ENCODE measurements at places on chromosomes 3 and 15.

- DNase-seq = peak; percentile 72
Measured at GRCh38 chr15:88375234-88375927, 91.8 kb downstream of the MRPL46 start.

GRCh38 chr3:134361162-134361835 is 12.9 kb downstream of the AMOTL2 start:
- no peak for DNase-seq

GRCh38 chr15:100295939-100296565 is 45.7 kb downstream of the ADAMTS17 start:
- no peak for DNase-seq

- peak; percentile 63 for DNase-seq
Measured at GRCh38 chr15:89361451-89362202, 27.0 kb upstream of the POLG start.

- no peak for DNase-seq
Measured at GRCh38 chr15:50519740-50520425, 26.6 kb downstream of the USP50 start.

DNA sequence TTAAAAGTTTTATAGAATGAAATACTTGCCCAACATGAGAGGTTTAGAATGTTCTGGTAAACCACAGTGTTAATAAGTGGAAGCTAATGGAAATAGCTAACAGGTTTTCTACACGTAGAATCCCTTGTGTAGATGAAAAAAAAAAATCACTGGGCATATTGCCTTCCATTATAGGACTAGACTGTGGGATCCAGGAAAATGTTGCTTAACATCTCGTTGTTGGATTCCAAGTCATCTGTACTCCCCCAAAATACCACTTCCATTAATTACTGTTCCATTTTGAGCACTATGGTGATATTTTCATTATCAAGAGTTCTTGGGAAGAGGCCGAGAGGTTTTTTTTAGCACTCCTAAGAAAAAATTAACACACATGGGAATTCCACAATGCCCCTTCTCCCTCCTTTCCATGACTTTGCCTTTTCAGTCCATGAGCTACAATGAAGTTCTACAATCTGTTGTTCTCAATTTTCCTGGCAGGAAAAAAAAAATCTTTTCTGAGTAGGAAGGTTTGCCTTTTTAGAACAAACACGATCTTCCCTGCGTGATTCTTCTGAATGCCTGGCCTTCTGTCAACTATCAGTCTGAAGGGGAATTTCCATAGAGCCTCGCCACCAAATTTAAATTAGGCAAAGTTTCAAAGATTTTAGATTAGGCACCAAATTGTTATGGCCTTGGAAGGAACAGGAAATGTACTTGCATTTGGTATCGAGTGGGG is 74.4 kb upstream of the CTDSPL start:
- no peak for DNase-seq

DNA sequence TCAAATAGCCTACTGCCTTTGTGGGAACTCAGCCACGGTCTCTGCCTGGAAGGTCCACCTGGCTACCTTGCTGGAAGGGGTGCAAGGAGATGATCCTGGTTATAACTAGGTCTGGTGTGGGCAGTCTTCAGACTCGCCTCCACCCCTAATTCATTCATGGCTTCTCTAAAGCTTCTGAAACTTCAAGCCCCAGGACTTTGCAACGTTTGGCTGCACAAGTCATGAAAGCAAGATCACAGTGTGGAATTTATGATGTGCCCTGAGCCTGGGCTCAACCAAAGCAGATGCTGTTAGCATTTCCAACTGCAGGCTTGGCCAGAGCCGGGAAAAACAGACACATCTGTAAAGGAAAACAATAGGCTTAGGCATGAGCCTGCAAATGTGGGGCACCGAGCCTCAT is 200.4 kb upstream of the WNT5A start:
- DNase-seq = no peak

- DNase-seq = no peak
Measured at GRCh38 chr15:68432441-68433064, 590 bp upstream of the ITGA11 start.

DNA sequence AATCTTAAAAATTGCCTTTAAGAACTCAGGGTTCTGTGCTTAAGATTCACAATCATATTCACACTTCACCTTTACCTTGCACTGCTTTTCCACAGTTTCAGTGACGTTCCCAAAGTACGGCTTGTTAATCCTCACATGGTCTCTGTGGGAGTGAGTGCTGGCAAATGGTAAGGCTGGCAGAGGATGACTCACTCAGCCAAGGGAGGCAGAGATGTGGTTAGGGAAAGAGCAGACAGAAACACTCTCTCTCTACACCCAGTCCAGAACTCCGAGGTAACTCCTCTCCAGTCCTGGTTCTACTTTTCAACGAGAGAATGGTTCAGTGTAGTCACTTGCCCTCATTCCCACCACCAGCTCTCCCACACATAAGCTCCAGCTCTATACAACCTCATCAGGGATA is 33.1 kb downstream of the RASGRP1 start:
- peak; percentile 85 for DNase-seq

DNA sequence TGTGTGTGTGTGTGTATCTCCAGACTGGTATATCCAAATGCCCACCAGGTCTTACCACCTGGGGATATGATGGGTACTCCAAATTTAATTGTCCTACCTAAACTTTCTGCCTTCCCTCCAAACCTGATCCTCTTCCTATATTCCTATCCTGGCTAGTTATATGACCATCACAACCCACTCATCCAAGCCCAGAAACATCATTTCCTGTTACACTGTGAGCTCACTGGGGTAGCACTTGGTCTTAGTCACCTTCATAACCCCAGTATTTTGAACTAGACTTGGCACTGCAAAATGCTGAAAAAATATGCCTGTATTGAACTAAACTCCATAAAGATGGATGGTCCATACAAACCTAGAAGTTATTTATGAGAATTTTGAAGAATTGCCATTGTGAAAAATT is 178.8 kb upstream of the EIF1B start:
- peak; percentile 55 for DNase-seq

DNA sequence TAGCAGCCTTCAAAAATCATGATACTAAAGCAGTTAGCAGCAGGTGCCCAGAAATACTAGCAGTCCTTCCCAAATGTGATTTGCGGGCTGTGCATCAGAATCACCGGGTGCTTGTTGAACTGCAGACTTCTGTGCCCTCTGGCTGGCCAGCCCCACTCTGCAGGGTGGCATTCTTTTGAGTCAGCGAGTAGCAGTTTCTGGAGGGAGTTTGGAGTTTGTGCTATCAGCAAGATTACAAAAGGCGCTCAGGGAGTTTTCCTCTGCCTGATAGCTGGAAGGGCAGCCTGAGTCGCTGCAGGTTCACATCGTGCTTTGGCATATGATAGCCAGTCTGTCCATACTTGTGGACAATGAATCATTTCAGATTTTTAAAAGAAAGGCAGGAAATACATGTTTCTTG is 57.6 kb downstream of the CLDN11 start:
- no peak for DNase-seq

DNA sequence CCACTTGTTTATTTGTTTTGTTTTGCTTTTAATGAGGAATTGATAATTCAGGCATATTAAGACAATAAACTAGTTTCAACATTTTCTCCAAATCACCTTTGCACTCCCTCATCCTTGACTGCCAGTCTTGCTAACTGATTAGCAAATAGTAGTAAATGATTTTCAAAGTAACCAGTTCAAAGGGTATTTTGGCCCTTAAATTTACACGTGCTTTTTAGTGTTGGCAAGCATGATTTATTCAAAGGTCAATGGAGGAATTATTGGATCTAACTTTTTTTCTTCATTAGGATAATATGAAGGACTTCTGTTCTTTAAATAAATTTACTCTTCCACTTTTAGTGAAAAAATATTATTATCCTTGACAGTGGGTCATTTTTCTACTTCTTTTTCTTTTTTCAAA is 53.8 kb downstream of the BCHE start:
- no peak for DNase-seq

- no peak for DNase-seq
Measured at GRCh38 chr15:69389426-69389825, 24.7 kb upstream of the KIF23 start.

GRCh38 chr3:189137416-189137815 is 34.4 kb upstream of the TPRG1 start:
- no peak for DNase-seq

DNA sequence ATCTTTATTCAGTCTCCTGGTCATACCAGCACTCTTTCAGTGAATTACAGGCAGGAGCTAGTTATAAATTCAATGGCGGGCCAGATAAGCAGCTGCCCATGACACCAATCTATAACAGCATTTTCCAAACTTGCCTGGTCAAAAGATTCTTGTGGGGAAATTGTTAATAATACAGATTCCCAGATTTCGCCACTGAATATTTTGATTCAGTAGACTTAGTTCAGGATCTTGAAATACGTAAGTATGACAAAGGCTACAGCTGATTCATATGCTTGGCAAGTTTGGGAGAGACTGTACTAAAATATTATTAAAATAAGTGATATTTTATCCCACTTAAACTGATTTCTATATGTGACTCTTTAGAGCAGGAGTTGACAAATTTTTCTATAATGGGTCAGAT is 119.3 kb downstream of the TMCO5A start:
- DNase-seq = no peak

DNA sequence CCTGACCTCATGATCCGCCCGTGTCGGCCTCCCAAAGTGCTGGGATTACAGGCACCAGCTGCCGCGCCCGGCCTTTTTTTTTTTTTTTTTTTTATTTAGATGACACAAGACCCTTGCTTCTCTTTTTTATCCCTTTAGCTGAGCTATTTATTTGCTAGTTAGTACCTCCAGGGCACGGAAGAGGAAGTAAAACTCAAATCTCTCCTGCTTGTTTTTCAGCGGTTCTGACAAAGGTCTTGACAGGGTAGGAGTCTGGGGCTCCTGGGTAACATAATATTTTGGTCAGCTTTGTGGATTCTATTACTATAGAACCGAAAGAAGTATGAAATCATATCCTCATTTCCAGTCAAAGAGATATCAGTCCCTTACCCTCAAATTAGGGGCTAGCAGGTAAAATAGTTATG is 44.0 kb upstream of the ETV5 start:
- peak; percentile 43 for DNase-seq

GRCh38 chr3:181300033-181300432 is 310.5 kb upstream of the DNAJC19 start:
- DNase-seq = no peak

DNA sequence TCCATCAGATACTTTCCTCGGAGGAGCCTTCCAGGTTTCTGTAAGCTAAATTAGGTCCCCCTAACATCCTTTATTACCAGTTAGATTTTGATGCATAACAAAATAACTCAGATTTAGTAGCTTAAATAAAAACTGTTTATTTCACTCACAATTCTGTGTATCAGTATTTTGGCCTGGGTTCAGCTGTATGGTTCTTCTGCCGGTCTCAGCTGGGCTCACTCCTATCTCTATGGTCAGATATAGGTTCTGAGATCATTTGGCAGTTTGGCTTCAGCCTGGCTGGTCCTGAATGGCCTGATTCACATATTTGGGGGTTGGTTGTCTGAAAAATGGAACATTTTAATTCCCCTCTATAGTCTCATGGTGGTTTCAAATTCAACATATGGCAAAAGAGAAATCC is 1125.3 kb downstream of the TBL1XR1 start:
- DNase-seq = no peak

- no peak for DNase-seq
Measured at GRCh38 chr3:167502401-167502800, 28.6 kb upstream of the SERPINI2 start.

- peak; percentile 55 for DNase-seq
Measured at GRCh38 chr3:56851966-56852884, 50.5 kb upstream of the ARHGEF3 start.

- no peak for DNase-seq
Measured at GRCh38 chr3:21446027-21446426, 305.0 kb downstream of the ZNF385D start.

- no peak for DNase-seq
Measured at GRCh38 chr15:77981281-77982126, 96.0 kb downstream of the TBC1D2B start.

GRCh38 chr15:75663931-75664421 is 16.3 kb downstream of the SNX33 start:
- no peak for DNase-seq

DNA sequence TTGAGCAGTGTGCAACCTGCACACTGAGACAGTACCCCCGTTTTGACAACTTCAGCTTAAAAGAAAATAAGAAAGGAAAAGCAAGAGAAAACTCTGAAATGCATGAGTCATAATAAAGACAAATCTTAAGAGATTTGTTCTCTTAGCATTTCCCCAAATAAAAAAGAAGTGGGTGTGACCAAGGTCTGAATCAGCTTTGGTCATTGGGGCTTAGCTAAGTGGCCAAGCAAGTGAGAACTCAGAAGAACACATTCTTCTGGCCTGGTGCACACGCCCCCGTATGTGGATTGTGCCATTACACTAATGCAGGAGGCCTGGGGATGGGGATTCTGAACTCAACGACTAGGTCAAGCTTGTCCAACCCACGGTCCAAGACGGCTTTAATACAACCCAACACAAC is 56.9 kb upstream of the PDZRN3 start:
- DNase-seq = peak; percentile 21

- no peak for DNase-seq
Measured at GRCh38 chr15:76153241-76154197, 93.7 kb downstream of the TMEM266 start.

GRCh38 chr3:13750215-13750614 is 129.7 kb downstream of the WNT7A start:
- DNase-seq = no peak

DNA sequence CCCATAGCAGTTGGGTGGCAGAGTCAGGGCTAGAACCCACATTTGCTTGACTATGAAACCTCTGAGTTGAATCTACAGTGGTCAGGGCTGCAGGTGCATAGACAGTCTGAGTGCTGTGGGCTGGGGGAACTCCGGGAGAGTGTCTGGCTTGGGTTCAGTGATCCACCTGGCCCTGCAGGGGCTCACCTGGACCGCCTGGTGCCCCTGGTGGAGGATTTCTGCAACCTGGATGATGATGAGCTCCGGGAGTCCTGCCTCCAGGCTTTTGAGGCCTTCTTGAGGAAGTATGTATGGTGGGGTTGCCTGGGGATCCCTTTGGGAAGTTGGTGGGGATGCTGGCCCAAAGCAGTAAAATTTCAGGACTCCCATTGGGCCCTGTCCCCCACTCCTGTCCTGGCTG is 16.3 kb downstream of the CAND2 start:
- DNase-seq = no peak

GRCh38 chr15:73965094-73965757 is 26.9 kb downstream of the STOML1 start:
- no peak for DNase-seq

- no peak for DNase-seq
Measured at GRCh38 chr3:171248426-171249111, 211.6 kb downstream of the TNIK start.

GRCh38 chr3:122063908-122064307 is 8.7 kb downstream of the CD86 start:
- no peak for DNase-seq

GRCh38 chr3:77686560-77686959 is 646.7 kb downstream of the ROBO2 start:
- no peak for DNase-seq

DNA sequence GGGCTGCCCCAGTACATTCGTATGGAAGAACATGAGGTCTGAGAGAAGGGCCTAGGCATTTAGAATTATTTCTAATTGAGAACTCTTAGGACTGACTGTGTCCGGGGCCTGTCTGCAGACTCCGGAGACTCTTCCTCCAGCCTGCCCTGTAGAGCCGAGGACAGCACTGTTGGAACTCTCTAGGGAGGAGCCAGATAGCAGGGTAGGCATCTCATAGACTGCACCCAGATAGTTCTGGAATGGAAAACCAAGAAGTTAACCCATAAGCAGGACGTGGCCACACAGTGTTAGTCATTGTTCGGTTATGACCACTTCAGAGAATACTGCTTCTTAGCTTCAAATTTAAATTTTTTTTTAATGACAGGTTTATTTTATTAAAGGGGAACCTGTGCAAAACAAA is 59.5 kb downstream of the SNRK start:
- peak; percentile 51 for DNase-seq

GRCh38 chr3:71447803-71448202 is 135.7 kb downstream of the FOXP1 start:
- DNase-seq = peak; percentile 61

All from kidney tubule cell (primary cell).